ENCODE measurements at places on chromosomes 3 and 15.
A peak's percentile ranks its signal among the peaks of the same experiment; 100 is the strongest.

DNA sequence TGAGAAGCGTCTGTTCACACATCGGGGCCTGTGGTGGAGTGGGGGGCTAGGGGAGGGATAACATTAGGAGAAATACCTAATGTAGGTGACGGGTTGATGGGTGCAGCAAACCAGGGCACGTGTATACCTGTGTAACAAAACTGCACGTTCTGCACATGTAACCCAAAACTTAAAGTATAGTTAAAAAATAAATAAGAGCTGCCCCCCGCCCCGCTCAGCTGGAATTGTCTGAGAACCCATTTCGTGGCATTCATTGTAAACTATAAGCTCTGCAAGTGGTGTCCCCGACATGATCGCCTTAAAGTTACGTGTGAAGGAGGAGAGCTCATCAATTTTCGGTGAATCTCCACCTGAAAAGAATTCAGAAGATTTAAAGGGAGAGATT, 7.3 kb upstream of the LIPH start:
- DNase-seq = no peak

DNA sequence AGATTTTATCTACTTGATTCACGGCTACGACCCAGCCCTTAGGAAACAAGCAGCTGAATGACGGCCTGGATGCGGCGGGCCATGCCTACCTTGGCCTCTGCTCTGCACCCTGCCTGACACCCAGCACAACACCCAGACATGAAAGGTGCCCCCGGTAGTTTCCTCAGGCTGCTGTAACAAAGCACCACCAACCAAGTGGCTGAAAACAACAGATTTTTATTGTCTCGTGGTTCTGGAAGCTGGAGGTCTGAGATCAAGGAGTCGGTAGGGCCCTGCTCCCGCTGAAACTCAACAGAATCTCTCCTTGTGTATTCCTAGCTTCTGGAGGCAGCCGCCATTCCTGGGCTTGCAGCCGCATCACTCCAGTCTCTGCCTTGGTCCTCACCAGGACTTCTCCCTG, 111.7 kb downstream of the ADCY5 start:
- no peak for DNase-seq

DNA sequence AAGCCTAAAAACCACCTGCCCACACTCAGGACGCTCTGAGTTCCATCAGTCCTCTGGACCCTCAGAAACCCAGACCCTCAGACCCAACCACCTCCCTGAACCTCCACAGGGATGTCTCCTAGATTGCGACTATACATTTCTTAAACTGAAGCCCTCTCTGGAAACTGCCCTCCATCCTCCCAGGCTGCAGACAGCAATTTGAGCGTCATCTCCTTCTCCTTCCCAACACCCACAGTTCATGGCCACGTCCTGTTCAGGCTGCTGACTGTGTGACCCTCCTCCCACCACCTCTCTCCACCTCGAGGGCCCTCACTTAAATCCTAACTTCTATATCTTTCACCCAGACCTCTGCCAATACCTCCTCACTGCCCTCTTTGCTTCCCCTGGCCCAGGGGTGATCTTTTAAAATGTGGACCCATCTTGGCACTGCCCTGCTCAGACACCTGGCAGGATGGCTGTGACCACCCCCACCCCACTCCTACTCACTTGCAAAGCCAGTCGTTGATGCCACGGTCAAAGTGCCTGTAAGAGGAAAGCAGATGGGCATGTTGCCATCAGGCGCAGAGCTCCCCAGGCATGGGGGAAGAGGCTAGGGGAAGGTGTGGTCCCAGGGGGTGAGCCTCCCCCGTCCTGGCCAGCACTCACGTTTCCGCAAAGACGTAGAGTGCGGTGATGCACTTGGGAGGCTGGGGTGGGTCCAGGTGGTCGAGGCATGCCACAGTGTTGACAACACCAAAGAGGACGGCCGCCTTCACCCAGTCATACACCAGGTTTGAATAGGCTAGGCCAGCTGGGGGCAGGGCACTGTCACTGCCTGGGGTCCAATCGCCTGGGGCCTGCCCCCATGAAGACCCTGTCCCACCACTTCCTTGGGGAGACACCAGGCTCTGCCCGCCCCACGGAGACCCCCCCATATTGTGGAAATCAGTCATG, 6.0 kb downstream of the HHATL start:
- no peak for DNase-seq

GRCh38 chr3:154421083-154421482, 8.9 kb downstream of the GPR149 start:
- DNase-seq = no peak

GRCh38 chr3:64049136-64049535, 25.8 kb upstream of the PSMD6 start:
- no peak for DNase-seq

DNA sequence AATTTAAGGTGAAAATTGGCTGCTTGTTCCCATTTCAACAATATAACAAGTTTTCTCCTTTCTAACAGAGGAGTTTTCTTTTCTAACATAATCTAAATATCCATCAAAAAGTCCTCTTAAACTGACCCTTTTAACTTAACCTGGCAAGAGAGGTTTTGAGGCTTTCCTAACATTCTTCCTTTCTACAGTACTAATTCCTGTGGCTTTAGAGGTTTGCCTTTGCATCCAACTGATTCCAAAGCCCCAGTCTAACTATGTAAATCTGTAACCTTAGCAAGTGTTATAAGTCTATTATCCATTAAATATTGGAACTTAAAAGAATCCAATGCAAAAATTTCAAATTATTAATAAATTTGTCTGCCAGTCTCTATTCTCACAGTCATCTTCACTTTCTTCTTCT, 134.1 kb downstream of the ISL2 start:
- DNase-seq = no peak

GRCh38 chr3:28348265-28348628, 274 bp upstream of the ZCWPW2 start:
- DNase-seq = peak; percentile 82

- DNase-seq = peak; percentile 19
These were observed 14.8 kb upstream of the CYP11A1 start for GRCh38 chr15:74382004-74382816.

DNA sequence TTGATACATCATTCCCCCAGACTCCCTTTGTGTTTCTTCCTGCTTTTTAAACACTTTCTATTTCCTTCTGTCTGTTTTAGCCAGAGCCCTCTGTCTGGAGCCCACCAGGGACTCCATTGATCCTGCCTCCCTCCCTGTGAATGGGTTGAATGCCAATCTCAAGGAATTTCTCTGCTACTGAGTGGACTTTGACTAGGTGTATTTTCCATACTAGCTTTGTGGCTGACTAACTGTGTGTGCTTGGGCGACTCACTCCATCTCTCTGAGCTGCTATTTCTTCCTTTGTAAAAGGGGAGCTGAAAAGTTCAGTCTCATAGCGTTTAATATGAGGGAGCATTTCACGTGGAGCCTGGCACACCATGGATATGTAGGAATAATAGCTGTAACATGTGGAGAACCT, 98.8 kb downstream of the EEFSEC start:
- DNase-seq = no peak

DNA sequence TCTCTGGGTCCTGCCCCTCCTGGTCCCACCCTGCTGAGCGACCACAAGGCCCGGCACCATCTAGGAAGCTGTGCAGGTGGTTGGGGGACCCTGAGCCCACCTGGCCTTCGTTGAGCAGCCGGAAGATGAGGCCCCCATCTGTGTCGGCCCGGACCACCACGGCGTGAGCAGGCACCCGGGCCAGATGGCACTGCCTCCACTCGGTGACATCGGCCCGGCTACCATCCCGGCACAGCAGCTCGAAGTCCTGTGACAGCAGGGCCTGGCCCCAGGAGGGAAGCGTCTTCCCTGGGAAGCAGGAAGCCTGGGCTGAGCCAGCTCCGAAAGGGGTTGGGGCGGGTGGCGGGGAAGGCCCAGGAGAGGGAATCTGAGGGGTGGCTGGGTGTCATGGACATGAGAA, 12.6 kb downstream of the MELTF start:
- DNase-seq = no peak

GRCh38 chr3:101261506-101261905, 58.9 kb downstream of the IMPG2 start:
- no peak for DNase-seq

- DNase-seq = peak; percentile 41
These were observed 668 bp downstream of the THRB start for GRCh38 chr3:24493746-24494617.

DNA sequence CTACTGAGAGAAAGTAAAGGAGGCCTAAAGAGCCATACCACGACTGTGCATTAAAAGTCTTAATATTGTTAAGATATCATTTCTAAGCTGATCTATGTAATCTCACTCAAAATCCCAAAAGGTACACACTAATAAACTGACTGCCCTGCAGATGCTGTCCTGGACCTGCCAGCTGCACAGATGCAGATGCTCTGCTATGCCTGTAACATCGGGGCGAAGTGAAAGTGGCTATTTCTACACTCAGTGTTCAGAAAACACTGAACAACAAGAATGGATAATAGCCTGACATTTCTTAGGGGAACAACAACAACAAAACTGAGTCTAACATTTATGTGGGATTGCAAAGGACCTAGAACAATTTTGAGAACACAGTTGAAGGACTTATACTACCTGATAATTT, 31.9 kb downstream of the RAD18 start:
- DNase-seq = no peak

DNA sequence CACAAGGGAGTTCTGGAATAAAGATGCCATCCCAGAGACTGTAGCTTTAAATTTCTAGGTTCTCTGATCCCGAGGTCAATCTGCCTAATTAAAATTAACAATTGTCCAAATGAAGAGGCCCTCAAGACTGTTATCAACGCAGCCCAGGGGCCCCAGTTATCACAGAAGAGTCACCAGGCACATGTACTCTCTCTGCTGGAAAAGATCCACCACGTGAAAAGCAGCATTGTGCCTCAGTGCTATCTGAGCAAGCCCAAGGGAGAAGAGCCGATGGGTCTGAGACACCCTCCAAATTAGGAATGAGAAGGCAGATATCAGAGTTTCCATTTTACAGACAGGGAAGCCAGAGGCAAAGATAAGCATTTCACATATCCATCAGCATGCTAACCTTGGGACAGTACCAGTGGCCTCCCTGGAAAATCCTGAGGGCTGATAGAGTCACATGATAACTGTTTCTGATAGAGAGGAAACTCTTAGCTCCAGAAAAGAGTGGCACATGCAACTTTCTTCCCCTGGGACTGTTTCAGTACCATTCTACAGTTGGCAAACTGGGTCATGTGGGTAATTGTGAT, 55.5 kb downstream of the ITGB5 start:
- no peak for DNase-seq

DNA sequence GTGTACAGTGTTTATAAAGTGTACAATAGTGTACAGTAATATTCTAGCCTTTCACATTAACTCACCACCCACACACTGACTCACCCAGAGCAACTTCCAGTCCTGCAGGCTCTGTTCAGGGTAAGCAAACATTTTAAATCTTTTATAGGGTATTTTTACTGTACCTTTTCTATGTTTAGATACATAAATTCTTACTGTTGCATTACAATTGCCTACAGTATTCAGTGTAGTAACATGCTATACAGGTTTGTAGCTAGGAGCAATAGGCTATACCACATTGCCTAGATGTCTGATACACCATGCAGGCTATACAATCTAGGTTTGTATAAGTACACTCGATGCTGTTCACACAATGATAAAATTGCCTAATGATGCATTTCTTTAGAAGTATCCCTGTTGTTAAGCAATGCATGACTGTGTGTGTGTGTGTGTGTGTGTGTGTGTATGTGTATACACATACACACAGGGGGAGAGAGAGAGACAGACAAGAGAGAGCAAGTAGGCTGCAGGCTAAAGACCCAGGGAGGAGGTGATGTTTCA, 72.5 kb upstream of the PRR23C start:
- DNase-seq = no peak

GRCh38 chr3:98763819-98764418, 779 bp downstream of the ST3GAL6 start:
- DNase-seq = no peak

DNA sequence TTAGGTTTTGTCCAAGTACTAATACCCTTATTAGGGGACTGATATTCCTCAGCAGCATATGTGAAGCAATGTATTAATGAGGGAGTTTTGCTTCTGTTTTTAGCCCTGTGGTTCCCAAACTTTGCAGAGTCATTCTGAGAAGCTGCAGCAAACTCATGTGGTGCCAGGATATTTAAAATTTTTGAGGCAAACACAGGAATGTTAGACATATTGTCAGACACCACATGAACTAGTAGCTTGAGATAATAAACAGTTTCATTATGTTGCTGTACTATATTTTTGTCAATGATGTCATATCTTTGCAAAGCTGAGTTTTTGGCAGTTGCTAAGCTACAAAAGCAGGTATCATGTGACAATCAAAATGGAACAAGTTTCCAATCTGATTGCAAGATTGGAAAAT, 36.6 kb downstream of the ATP6V1A start:
- DNase-seq = no peak

GRCh38 chr3:190092250-190092649, 28.4 kb downstream of the P3H2 start:
- no peak for DNase-seq

GRCh38 chr3:32175607-32176197, 62.8 kb upstream of the CMTM8 start:
- no peak for DNase-seq

DNA sequence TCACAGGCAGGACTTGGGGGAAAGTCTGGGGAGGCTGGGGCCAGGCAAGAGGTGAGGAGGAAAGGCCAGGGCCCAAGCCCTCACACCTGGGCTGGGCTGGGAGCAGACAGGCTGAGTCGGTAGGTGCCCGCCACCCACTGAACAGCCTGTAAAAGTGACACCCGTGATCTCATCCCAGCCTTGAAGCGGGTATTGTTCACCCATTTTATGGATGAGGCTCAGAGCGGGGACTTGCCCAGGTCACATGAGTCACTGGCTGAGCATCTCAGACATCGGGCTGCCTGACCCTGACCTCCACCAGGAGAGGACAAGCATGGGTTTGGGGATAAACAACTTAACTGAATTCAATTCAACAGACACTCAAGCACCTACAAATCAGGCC, 52.0 kb upstream of the CTSH start:
- DNase-seq = no peak

- no peak for DNase-seq
These were observed 136.9 kb upstream of the PRICKLE2 start for GRCh38 chr3:64361962-64362735.

- no peak for DNase-seq
These were observed 4.5 kb downstream of the POLG start for GRCh38 chr15:89330119-89330518.

DNA sequence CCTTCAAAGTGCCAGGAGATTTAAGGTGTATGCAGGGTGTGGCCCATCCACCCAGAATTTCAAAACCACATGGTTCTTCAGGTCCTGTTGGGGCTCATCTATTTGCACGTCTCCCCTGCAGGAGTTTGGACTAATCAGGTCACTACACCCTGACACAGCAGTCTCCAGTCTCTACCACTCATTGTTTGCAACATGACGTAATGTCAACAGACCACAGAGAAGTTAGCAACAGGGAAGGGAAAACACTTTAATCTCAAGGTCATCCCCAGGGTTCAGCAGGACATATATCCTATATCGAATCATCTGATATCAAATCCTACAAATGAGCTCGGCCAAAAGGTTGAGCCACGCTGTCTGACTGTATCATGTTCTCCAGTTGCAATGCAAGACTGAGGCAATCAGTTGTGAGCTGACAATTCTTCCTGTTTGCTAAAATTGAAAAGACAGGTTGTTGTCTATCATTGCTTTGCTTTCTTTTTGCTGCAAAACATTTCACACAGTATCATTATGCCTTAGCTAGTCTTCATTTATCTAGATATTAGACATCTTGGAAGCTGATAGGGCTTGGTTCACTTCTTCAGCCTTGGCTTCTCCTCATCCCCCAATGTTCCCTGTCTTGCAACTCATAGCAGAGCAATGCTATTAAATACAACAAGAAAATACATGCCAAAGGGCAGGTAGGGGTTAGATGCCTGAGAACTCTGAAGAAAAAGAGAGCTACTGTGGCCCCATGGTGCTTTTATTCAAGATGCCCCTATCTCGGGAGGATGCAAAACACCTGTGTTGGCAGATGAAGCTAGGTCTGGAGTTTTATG, 13.4 kb upstream of the LEKR1 start:
- DNase-seq = no peak

- no peak for DNase-seq
These were observed 87.7 kb upstream of the HACD2 start for GRCh38 chr3:123672429-123673146.

All from thoracic aorta (tissue), 2 donors.